ENCODE measurements at places on chromosomes 3 and 15. TPM values are rescaled to one million over a fixed set of nuclear protein-coding genes. Genes with fewer than 3 reads are reported as not detected.

- DNase-seq: no peak
These were observed 141.0 kb downstream of the GABRB3 start for GRCh38 chr15:26631894-26632293.

NR1I2 gene
- total RNA-seq: 0.90 TPM

DNA sequence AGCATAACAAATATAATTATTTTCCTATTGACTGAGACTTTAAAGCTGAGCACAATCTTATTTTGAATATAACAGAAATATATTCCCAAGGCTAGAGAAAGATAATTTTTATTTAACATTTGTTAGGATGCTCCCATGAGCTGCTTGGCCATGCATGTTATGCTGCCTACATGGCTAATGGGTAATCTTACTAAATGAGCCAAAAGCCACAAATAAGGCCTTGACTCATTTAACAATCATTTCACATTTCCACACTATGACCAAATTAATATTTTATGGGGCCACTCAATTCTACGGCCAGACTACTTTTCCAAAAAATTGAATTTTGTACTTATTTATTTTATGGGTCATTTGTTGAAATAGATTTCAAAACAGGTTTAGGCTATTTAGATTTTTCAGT is 141.7 kb downstream of the MEIS2 start:
- no peak for DNase-seq

DNA sequence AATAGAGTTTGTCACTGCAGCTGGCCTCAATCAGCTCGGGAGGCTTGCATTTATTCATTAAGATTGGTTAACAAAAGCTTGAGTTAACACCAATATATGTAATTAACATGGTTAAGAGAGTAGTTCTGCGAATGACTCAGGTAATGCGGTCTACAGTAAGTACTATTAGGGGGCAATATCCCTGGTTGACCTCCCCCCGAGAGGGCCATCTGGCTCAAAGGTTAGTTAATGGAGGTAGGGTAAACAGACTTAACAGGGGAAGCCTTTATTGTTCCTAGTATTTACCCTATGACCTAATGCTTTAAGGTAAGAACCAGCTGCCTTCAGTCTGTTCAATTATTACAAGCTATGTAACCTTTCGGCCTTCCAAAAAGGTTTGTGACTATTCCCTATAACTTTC is 403.3 kb upstream of the SGO1 start:
- DNase-seq: no peak

STRA6 gene
- total RNA-seq: 10.0 TPM

TEX55 gene
- not detected for total RNA-seq

- DNase-seq: no peak
These were observed 10.8 kb downstream of the PDHB start for GRCh38 chr3:58422756-58423325.

- no peak for DNase-seq
These were observed 41.9 kb upstream of the MME start for GRCh38 chr3:155038203-155038554.

DNA sequence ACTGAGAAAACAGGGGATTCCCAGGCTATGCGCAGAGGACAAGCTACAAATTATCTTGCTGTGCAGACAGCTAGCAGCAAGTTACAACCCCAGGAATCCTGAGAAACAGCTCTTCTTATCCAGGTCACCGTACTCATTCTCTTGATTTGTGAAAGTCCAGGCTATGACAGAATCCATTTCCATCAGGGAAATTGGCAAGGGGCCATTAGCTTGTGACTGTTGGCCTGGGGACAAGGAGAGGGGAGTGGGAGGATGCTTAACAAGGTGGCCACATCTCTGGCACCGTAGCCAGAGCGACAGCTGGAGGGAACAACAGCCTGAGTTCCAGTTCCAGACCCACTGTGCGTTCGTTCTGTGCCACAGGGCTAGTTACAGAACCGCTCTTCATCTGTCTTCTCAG is 44.9 kb upstream of the PLXNA1 start:
- no peak for DNase-seq

- no peak for DNase-seq
These were observed 98.4 kb downstream of the CBLB start for GRCh38 chr3:105770410-105770809.

GRCh38 chr15:40739854-40740253 is 15.2 kb downstream of the RMDN3 start:
- DNase-seq: no peak

GRCh38 chr15:66925721-66926120 is 139.7 kb upstream of the SMAD3 start:
- no peak for DNase-seq

GRCh38 chr3:172102883-172103310 is 63.5 kb downstream of the FNDC3B start:
- no peak for DNase-seq

GRCh38 chr15:99764522-99764921 is 31.3 kb upstream of the LYSMD4 start:
- DNase-seq: no peak

All from GM12878 (cell line).